ENCODE measurements at places on chromosomes 16 and 17.

DNA sequence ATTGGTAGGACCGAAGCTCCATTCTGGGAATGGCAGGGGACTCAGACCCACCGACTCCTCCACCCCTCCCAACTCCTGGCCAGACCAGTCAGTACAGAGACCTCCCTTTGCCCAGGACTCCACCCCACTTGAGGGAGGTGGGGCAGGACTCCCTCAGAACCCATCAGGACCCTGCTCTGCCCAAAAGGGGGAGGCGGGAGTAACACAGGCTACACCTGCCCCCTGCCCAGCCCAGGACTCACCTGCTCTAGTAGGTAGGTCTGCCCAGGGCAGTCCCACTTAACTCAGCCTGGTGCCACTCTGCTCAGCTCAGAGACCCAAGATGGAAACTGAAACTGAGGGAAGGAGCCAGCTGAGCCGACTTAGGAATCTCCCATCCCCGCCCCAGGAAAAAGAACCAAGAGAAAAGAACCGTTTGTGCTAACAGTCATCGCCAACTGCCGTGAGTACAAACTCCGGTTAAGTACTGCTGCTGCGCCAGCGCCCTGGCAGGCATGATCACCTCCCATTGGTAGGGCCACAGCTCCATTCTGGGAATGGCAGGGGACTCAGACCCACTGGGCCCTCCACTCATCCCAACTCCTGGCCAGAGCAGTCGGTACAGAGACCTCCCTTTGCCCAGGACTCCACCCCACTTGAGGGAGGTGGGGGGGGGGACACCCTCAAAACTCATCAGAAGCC lies 503 bp downstream of the DHX58 start:
- DNase-seq: peak; percentile 49

DNA sequence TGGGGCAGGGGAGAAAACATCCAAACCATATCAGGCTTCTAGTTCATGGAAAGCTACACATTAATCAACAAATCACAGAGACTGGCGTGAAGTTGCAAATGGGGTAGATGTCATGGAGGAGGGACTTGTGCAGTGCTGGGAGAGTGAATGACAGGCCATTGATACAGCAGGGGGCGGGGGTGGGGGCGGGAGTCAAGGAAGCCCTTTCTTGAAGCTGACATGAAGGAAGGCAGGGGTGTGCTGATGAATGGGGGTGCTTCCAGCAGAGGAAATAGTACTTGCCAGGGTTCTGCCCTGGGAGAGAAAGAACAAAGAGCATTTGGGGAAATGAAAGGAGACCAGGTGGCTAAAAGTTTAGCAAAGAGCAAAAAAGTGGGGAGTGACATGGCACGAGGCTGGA lies 269.9 kb downstream of the SHISA9 start:
- no peak for DNase-seq

- DNase-seq: no peak
Observed at GRCh38 chr17:39218906-39219305, 6.8 kb downstream of the STAC2 start.

- DNase-seq: no peak
Observed at GRCh38 chr17:40535924-40536294, 29.4 kb downstream of the CCR7 start.

- DNase-seq: peak; percentile 59
Observed at GRCh38 chr16:69820926-69821541, 58.9 kb downstream of the WWP2 start.

Measured in C1 segment of cervical spinal cord (tissue), 14 donors.